ENCODE measurements at places on chromosomes 3 and 15. TPM values are rescaled to one million over a fixed set of nuclear protein-coding genes. Genes with fewer than 3 reads are reported as not detected.

Gene LZTFL1
- polyA plus RNA-seq, result 6.3 TPM

Gene ZBTB47
- polyA plus RNA-seq, result 6.0 TPM

Gene SQOR
- polyA plus RNA-seq, result 75.6 TPM

Gene ATXN7
- polyA plus RNA-seq, result 2.6 TPM

Gene LTK
- polyA plus RNA-seq, result 0.26 TPM

Gene PATL2
- polyA plus RNA-seq, result 0.33 TPM

Gene CCDC33
- polyA plus RNA-seq, result not detected

Gene IL17RD
- polyA plus RNA-seq, result 0.69 TPM

Data from esophagus (tissue), 2 donors.